Effector memory CD4-positive, alpha-beta T cell (primary cell): ENCODE measurements at places on chromosomes 2 and 18.

GRCh38 chr18:74196220-74197119, 48.1 kb downstream of the TIMM21 start:
- no peaks in the 10 kb centered on the region for H3K4me1 ChIP-seq
- DNase-seq: peak; percentile 10
- peak overlapping the region; percentile 42 for H3K4me3 ChIP-seq
- no peak overlapping the region for H3K27ac ChIP-seq
- no peaks in the 10 kb centered on the region for H3K36me3 ChIP-seq
- no peaks in the 10 kb centered on the region for H3K27me3 ChIP-seq

DNA sequence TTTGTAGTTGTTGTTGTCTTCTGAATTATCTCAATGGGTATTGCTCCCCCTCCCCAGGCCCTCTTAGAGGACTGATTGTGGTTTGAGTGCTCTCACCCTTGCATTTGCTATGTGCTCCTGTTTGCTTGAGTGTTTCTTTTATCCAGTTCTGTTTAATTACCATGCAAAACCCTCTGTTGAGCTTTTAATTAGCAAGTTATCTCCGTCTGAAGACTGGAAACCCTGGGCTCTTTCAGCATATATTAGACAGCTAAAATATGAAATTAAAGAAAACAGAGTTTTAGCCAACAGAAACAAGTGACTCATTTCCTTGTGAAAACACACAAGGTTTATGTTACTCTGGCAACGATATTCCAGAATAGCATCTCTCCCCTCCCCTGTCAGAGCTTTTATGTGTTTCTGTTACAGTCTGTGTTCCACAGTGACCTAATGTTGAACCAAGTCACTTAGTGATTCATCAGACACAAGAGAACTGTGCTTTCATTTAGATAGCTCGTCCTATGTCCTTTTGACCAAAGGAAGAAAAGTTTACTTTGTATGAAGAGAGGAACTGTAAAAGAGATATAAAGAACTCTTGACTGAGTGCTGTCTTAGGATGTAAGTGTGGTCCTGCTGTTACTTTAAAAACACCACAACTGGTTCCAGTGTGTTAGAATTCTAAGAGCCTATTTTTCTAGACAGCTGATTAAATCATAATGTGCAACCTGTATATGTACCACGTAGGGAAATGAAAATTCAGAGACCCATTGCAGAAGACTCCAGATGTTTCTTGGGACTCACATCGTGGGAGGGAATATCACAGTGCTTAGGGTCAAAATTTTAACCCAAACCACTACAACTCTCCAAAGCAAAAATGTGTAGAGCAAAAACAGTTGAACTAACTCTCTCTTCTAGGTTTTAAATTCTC, 172.8 kb upstream of the RBMS1 start:
- no peak overlapping the region for H3K4me3 ChIP-seq
- DNase-seq: no peak
- H3K36me3 ChIP-seq: no peaks in the 10 kb centered on the region
- no peaks in the 10 kb centered on the region for H3K27me3 ChIP-seq
- H3K4me1 ChIP-seq: no peaks in the 10 kb centered on the region

DNA sequence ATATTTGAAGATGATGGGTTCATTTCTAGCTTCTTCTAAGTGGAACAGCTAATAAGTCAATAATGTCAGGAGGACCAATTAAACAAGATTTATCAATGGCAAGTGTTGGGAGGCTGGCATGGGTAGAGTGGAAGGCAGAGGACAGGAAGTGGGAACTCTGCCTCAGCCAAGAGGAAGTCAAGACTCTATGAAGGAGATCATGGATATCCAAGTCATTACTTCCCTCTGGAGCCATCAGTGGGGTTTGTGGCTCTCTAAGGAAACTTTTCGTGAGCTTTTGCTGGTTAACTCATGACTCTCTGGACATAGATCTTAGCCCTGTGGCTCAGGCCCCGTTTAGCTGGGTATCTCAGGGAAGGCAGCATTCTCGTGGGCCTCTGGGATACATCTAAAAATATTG, 410.4 kb upstream of the ID2 start:
- no peak overlapping the region for H3K27ac ChIP-seq
- no peak for DNase-seq
- no peaks in the 10 kb centered on the region for H3K27me3 ChIP-seq
- no peaks in the 10 kb centered on the region for H3K36me3 ChIP-seq

DNA sequence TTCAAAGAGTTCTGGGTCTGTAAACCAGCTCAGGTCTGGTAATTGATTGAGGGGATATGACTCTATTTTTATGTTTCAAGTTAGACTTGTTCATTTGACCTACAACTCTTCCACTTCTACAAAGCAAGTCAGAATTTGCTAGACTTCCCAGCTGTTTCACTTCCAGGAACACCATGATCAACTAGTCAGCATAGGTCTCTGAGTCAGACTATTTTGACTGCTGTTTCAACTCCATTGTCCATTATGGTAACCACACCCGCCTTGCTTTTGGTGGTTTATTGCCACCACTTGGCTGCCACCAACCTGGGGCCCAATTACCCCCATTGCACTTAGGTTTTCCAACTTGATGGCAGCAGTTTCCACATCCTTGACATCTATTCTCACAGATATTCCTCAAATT, 116.6 kb downstream of the LAMA3 start:
- H3K27me3 ChIP-seq: no peaks in the 10 kb centered on the region
- H3K4me3 ChIP-seq: no peak overlapping the region
- no peaks in the 10 kb centered on the region for H3K36me3 ChIP-seq
- H3K27ac ChIP-seq: no peak overlapping the region
- H3K4me1 ChIP-seq: no peaks in the 10 kb centered on the region
- DNase-seq: no peak

GRCh38 chr18:72155327-72155726, 388.8 kb downstream of the CBLN2 start:
- H3K27me3 ChIP-seq: no peaks in the 10 kb centered on the region
- no peak overlapping the region for H3K4me3 ChIP-seq
- no peak for DNase-seq
- H3K27ac ChIP-seq: no peak overlapping the region

DNA sequence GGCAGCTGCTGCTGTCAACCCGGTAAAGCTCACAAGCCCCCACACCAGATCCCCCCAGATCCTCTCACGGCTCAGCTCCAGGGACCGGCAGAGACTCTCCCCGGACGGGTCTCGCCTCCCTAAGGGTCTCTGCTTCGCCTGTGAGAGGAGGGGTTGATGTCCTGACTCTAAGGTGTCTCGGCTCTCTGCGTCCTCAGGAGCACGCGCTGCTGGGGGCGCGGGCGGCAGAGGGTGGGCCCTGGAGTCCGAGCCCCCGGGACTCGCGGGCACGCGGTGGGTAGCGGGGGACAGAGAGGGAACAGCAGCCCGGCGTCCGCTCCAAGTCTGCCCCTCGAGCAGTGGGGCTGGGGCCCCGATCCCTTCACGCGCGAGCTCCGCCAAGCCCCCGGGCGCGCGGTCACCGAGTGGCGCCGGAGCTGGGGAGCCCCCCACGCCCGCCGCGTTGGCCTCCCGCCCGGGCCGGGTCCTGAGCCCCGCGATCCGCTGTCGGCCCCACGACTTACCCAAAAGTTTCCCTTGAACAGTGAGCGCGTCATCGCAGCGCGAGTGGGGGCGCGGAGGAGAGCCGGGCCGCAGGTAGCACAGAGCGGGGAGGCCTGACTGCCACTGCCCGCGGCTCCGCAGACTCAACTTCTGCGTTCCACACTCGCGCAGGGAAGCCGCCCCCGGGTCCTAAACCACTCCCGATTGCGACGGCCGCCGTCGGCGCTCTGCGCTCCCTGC, at the start of gene PSTPIP2:
PSTPIP2 (minus strand) TSS at position 608 of the 723 bp plus-strand sequence; CDS start at position 536, 72 bp downstream.
- peak; percentile 41 for DNase-seq
- H3K27me3 ChIP-seq: no peaks in the 10 kb centered on the region
- H3K4me3 ChIP-seq: peak within 1 kb of the TSS; percentile 74
- peaks cover 22% of the 10 kb centered on the region for H3K4me1 ChIP-seq
- peak within 1 kb of the TSS; percentile 54 for H3K27ac ChIP-seq
- H3K36me3 ChIP-seq: no peaks in the 10 kb centered on the region

DNA sequence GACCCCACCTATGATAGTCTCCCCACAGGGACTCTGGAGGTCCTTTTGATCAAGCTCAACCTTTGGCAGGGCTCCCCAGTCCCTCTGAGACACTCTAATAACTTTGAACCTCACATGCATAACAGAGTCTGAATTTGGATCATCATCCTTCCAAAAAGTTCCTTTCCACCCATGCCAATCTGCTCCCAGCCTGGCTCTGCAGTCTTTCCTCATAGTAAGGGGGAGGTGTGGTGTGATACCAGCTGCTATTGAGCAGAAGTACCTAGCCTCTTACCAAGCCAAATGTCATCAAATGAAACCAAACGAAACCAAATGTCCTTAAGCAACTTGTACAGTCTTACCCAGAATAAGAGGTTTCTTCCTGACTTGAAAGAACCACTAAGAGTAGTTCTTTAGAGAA, 36.5 kb downstream of the DTNA start:
- no peak overlapping the region for H3K4me3 ChIP-seq
- no peak for DNase-seq
- no peaks in the 10 kb centered on the region for H3K36me3 ChIP-seq
- no peak overlapping the region for H3K27ac ChIP-seq

GRCh38 chr2:179106676-179107428, 56.9 kb upstream of the CCDC141 start:
- no peak for DNase-seq
- H3K36me3 ChIP-seq: no peaks in the 10 kb centered on the region
- H3K4me3 ChIP-seq: no peak overlapping the region
- peaks cover 6% of the 10 kb centered on the region for H3K4me1 ChIP-seq
- no peaks in the 10 kb centered on the region for H3K27me3 ChIP-seq
- no peak overlapping the region for H3K27ac ChIP-seq

- H3K36me3 ChIP-seq: no peaks in the 10 kb centered on the region
- no peak for DNase-seq
- no peaks in the 10 kb centered on the region for H3K4me1 ChIP-seq
- no peak overlapping the region for H3K27ac ChIP-seq
- no peak overlapping the region for H3K4me3 ChIP-seq
- H3K27me3 ChIP-seq: no peaks in the 10 kb centered on the region
Measured at GRCh38 chr18:58257461-58257860, 213.4 kb downstream of the NEDD4L start.
